Activated naive CD4-positive, alpha-beta T cell (primary cell): ENCODE measurements at places on chromosomes 16 and 17.
A peak's percentile ranks its signal among the peaks of the same experiment; 100 is the strongest.

DNA sequence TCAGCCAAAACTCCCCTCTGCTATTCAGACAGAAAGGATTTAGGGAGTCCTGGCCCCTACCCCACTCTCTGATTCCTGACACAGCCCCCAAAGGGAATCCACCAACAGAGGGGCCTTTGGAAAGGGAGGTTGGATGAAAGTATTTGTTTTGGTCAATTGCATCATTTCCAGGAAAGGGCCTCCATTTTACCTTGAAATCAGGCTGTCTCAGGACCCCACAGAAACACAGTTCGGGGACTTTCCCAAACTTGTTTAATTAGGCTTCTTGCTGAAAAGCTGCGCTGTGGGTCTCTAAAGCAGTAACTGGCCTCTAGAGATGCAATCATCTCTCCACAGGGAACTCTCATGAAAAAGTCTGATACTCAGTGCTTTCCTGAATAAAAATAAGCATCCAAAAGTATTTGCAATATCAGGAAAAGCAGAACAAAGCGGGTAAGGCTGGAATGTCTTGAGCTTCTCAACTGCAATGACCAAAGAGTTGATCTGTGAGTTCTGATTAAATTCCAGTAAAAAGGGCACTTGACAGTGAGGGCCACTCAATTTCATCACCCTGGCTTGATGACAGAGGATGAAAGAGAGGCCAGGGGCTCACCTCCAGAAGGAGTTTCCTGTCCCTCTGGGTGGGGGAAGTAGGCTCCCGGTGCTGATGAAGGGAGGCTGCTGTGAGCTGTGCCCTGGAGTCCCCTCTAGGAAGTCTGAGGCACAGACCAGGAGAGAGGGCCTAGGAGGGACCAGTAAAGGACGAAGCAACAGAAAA, 36.3 kb downstream of the LYRM9 start:
- DNase-seq: no peak

DNA sequence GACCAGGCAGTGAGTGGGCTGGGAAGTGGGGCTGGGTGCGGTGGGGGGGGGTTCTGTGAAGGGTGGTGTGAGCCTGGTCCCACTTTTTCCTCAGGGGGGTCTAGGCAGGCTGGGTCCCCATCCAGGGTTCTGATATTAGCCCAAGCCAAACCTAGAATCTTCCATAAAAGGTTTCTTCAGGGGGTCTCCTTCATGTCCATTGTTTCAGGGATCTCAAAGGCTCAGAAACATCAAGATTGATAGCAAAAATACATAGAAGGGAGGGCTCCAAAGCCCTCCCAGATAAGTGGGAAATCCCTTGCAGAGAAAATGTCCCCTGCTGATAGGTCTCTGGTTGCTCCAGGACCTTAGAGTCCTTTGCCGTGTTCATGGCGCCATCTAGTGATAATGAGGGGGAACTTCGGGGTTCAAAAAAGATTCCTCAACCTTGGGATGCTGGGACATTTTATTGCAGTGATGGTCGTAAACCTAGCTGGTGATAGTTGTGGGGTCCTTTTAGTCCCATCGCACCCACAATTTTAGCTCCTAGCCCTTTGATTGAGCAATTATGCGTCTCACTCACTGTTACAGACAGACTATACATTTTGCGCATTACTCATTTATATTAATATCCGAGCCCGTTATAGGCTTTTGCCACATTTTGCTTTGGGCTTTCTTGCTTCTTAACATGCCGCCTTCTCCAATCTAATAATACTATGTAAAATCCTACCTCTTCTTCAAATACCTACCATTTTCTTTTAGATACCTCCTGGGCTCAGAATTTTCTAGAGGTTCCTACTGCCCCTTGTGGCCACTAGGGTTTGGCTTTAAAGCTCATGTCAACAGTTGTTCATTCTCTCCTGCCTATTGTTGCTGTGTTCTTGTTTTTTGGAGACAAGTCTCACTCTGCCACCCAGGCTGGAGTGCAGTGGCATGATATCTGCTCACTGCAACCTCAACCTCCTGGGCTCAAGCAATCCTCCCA, 35.1 kb downstream of the IGF2BP1 start:
- no peak for DNase-seq

GRCh38 chr17:43444223-43445008, 39.4 kb upstream of the DHX8 start:
- no peak for DNase-seq

GRCh38 chr16:35792516-35793285, 2333.3 kb downstream of the TP53TG3F start:
- DNase-seq: no peak

GRCh38 chr17:18025241-18025944, 13.6 kb downstream of the ATPAF2 start:
- no peak for DNase-seq

DNA sequence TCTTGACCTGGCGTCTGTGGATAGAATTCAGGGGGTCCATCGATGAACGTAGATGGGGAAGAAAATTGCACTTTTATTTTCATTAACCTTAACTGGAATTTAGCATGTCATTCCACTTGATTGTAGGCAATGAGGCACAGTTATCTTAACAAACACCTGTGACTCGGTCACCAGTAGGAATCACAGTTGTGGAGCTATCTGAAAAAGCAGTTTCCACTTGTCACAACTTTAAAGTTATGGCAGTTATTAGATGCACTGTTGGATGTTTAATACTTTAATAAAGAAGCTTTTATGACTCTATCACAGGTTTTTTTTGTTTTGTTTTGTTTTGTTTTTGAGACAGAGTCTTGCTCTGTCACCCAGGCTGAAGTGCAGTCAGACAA, 83.7 kb upstream of the LGALS9 start:
- DNase-seq: no peak

- no peak for DNase-seq
Measured at GRCh38 chr17:9174779-9175574, 153.7 kb downstream of the NTN1 start.

- DNase-seq: no peak
Measured at GRCh38 chr17:64008830-64009229, 10.7 kb downstream of the PRR29 start.

DNA sequence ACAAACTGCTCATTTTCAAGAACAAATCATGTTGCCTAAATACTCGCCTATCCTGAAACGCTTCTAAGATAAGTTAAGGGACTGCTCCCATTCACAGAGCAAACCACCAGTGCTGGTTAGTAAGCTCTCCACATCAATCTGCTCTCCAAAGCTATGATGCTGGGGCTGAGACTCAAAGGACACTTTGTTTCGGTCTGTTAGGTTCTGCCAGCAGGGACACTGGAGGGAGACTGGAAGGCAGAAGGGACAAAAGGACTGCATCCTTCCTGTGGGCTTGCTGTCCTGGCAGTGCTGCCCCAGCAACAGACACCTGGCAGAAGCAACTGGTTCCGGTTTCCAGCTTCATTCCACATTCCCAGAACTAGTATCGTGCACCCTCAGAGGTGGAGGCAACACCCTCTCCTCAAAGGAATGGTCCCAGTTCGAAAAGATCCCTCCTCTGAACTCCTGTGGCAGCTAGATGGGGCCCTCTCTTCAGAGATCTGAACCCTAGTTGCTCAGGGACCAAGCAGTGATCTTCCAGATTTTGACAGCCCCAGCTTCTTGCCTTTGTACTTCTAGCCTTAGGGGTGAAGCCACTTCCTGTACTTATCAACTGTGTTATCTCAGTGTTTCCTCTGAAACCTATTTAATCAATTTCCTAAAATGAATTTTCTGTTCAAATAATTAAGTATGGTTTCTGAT, 73.4 kb upstream of the GSG1L start:
- DNase-seq: peak; percentile 22

- no peak for DNase-seq
Measured at GRCh38 chr17:81870981-81871386, at the start of gene ARHGDIA. TSS of gene ARHGDIA (minus strand) at chr17:81871337. CDS start at chr17:81869930, 1,407 bp downstream.

DNA sequence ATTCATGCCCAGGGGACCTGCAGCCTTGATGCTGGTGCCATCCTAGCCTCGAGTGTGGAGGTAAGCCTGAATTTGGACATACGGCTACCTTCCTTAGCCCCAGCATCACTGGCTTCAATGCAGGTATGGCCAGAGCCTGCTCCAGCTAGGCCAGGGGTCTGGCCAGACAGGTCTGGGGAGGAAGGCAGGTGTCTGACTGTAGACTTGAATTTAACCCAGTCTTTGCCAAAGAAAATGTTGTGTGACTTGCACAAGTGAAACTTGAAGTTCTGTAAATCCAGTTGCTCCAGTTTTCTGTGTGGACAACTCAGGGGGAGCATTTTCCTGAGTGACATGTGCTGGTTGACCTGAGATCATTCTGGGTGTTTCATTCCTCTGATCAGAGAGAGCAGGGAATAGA, 32.8 kb downstream of the TMEM238L start:
- no peak for DNase-seq

DNA sequence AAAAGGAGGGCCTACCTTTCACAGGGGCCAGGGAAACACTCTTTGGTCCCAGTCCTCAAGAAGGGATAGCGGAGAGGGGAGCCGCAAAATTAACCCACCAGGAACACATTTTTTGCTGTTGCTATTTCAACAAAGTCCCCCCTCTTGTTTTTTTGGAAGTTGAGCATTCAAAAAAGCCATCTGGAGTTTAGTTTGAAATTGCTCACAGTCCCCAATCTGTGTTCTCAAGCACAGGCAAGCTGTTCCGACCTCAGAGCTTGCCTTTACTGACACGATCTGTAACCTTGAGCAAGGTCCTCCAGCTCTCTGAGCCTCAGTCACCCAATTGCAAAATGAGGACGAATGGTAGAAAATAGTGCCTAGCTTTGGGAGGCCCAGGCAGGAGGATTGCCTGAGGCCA, 131.1 kb downstream of the ZNF423 start:
- DNase-seq: no peak

- no peak for DNase-seq
Measured at GRCh38 chr17:1907909-1908698, 78.3 kb downstream of the RPA1 start.

DNA sequence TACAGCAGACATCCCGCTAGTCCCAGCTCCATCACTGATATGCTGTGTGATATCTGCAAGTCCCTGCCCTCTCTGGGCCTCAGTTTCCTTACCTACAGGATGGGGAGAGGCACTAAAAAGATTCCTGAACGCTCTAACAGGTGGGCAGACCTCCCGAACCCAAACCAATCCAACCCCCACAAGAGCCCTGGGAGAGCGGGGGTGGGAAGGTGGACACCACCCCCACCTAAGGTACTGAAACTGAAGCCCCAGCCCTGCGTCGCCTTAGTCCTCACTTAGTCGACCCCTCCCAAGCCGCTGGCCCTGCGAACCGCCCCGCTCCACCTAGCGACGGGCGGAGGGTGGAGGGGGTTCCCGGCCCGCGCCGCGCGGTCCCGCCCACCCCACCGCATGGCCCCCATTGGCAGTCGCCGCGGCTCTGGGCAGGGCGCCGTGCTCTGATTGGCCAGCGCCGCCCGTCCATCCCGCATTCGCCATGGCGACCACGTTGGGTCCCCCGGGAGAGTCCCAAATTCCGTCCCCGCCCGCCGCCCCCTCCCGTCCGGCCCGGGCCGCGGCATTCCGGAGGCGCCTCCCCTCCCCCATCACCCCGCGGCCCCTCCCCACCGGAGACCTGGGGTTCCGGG, 578 bp downstream of the CCDC102A start:
- DNase-seq: peak; percentile 82

- DNase-seq: no peak
Measured at GRCh38 chr16:15777533-15778203, 79.2 kb downstream of the MYH11 start.

- no peak for DNase-seq
Measured at GRCh38 chr16:74650966-74651567, 15.6 kb downstream of the RFWD3 start.

DNA sequence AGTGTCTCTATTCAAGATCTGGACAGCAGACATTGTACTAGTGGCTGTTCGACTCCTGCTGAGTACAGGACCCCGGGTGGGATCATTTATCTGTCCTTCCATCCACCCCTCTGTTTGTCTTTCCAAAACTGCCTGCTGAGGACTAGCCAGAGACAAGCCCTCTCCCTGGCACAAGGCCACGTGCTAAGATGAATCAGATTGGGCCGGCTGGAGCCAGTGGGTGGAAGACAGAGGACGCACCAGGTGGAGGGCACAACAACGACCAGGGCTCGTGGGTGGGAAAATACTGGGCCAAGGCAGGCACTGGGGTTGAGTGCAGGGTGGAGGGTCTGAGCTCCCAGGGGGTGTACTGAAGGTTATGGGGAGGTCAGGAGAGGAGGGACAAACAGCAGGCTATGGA, 1.4 kb upstream of the CA7 start:
- no peak for DNase-seq

DNA sequence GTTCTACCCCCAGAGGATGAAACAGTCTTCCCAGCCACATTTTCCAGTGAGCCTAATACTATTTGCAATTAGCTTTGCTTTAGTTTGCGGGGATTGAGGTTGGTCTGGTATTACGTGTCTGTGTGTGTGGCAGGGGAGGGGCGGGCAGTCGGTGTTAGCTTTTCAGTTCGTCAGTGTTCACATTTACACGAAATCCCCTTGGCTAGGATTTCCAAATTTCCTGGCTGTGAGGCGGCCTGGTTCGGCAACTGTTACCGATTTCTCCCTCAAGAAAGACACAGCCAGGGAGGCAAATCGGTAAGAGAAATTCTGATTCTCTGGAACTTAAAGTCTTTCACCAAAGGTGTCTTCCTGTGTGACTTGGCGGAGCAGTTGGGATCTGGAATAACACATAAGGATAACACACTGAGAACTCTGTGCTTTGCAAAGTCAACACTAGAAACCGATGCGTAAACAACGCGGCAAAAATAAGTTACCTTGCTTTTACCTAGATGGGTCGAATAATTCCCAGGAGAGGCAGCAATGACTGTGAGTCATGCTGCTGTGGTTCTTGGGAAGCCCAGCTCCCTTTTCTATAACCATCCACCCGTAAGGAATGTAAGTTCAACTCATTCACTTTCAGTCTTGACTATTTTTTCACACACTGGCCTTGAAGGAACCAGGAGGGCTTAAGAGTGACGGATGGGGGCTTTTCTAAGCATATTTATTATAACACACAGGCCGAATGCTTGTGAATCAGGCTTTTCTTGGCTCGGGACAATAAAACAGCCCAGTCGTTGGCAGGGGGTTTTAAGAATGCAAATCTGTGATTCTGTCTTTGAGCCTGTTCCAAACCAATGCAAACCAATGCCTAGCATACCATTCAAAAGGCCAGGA, 24.2 kb downstream of the GPRC5B start:
- no peak for DNase-seq

DNA sequence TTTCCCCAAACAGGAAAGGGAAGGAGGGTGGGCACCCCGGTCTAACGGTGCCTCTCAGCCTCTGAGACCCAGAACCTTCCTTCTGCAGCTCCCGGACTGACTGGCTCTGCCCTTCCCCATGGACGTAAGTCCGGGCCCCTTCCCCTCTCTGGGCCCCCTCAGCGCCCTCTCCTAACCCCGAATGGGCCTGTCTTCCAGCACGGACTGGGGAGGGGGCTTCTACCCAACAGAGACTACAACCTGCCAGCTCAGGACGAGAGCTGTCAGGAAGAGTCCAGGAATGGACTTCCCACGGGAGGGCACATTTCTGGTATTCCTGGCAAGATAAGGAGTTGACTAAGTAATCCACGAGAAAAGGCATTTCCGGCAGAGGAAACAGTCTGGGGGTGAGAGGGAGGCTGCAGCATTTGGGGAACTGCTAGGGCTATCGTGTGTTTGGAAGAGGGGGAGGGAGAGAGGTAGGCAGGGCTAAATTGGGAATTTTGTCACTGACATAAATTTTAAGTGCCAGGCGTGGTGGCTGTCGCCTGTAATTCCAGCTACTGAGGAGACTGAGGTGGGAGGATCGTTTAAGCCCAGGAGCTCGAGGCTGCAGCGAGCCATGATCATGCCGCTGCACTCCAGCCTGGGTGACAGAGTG, 12.1 kb upstream of the ALDOA start:
- no peak for DNase-seq
